Heart right ventricle (tissue), 16 donors: ENCODE measurements at places on chromosomes 3 and 15.

GRCh38 chr15:55742498-55742926 is 440 bp downstream of the PRTG start:
- peak; percentile 38 for DNase-seq

- no peak for DNase-seq
Measured at GRCh38 chr15:38868326-38869114, 303.9 kb upstream of the RASGRP1 start.

- no peak for DNase-seq
Measured at GRCh38 chr15:65408324-65409035, 14.3 kb downstream of the IGDCC4 start.

GRCh38 chr15:99954361-99955180 is 221.3 kb upstream of the LYSMD4 start:
- no peak for DNase-seq

DNA sequence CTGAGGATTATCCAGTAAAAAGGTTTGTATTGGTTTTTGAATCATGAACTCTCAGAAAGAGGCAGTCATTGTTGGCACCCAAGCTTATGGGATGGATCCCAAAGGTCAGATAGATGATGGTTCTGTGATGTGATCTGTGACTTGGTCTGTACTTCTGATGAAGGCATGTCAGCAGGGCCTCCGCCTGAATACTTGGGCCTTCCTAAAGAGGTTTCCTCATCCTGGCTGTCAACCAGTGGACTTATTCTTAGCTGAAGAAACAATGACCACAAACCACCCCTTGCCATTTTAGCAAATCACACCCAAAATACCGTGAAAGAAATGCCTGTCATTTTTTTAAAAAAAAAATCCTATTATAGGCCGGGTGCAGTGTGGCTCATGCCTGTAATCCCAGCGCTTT is 48.2 kb upstream of the SLC9A9 start:
- DNase-seq = no peak

- DNase-seq = no peak
Measured at GRCh38 chr3:104629038-104629437, 737.7 kb upstream of the ALCAM start.

- no peak for DNase-seq
Measured at GRCh38 chr15:48283396-48284145, 47.7 kb upstream of the DUT start.

DNA sequence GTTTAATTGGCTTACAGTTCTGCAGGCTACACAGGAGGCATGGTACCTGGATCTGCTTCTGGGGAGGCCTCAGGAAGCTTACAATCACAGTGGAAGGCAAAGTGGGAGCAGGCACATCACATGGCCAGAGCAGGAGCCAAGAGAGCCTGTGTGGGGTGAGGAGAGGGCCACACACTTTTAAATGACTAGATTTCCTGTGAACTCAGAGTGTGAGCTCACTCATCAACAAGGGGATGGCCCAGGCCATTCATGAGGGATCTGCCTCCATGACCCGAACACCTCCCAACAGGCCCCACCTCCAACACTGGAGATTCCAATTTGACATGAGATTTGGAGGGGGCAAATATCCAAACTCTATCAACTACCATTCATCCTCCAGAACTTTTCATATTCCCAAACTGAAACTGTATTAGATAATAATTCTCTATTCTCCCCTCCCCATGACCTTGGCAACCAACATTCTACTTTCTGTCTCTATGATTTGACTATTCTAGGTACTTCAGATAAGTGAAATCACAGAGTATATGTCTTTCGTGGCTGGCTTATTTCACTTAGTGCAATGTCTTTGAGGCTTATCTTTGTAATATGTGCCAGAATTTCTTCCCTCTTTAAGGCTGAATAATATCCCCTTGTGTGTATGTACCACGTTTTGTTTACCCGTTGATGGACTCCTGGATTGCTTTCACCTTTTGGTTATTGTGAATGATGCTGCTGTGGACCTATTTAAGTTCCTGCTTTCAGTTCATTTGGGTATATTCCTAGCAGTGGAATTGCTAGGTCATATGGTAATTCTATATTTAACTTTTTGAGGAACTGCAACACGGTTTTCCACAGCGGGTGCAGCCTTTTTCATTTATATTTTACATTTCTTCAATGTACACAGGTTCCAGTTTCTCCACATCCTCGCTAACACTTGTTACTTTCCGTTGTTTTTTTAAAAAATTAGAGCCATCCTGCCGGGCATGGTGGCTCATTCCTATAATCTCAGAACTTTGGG is 43.8 kb downstream of the TKT start:
- no peak for DNase-seq

- no peak for DNase-seq
Measured at GRCh38 chr15:78727561-78727960, 83.7 kb downstream of the ADAMTS7 start.

DNA sequence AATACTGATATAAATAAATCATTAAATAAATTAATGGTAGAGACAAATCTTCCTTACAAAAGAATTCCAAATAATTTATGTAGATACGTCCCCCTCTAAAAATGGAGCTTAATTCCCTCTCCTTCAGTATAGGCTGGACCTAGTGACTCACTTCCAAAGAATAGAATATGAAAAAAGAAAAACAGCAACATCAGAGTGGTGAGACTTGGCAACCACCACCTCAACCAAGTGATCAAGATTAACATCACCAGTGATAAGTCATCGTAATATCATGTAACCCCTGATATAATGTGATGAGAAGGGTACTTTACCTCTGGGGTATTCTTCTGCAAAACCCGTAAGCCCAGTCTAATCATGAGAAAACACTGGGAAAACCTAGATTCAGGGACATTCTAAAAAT is 13.4 kb downstream of the GOLGB1 start:
- DNase-seq = no peak

DNA sequence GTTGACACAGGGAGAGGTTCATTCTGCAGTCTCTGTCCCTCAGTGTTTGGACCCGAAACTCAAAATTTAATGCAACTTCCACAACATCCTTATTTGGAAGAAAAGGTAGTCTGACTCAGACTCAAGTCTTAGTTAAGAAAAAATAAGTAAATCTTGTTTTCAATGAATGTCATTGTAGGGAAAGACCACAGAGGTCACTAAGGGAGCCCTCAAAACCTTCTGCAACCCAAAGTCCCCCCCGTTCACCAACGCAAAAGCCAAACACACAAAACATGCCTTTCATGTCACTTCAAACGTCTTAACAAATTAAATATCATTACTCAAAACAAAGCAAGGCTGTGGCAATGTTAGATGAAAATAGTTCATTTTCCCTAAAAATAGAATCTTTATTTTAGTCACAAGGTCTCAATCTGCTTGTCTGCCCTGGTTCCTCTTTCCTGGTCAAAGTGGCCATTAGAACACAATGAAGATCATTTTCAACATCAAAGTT is 20.9 kb upstream of the SSUH2 start:
- DNase-seq = no peak

DNA sequence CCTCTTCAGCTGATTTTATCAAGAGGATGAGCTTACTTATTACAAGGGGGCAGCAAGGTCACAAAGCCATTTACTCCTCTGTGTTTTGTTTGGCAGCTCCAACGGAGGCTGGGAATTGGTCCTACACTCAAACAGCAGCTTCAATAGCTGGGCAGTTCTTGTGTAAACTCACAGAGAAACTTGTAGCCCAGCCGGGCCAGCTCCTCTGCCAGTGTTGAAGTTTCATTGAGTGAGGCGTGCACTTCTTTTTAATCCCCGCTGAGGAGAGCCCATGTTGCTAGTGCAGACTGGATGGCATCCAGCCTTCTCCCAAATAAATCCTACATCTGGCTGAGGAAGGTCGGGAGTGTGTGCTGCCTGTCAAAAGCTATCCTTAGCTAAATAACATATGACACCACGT is 59.5 kb downstream of the BFSP2 start:
- DNase-seq = no peak

DNA sequence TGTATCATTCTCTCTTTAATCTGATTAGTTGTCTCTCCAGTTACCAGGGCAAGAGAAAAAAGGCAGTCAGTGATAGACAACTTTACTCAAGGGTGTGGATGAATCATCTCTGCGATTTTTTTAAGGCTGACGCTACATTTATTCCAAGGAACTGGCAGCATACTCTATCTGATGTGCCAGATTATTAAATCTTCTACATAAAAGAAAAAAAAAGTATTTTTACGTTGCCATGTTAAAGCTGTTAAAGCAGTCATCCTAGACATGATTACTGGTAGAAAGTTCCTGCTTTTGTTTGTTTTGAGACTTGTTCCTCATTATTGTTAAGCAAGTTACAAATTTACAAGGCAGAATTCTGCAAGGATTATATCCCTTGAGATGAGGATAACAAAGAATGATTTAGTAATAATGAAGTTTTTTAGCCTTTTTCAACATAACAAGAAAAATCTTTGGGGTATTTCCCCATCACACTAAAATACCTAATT is 121.7 kb downstream of the CBLB start:
- no peak for DNase-seq

GRCh38 chr15:68231102-68231818 is 1.7 kb upstream of the CLN6 start:
- no peak for DNase-seq

DNA sequence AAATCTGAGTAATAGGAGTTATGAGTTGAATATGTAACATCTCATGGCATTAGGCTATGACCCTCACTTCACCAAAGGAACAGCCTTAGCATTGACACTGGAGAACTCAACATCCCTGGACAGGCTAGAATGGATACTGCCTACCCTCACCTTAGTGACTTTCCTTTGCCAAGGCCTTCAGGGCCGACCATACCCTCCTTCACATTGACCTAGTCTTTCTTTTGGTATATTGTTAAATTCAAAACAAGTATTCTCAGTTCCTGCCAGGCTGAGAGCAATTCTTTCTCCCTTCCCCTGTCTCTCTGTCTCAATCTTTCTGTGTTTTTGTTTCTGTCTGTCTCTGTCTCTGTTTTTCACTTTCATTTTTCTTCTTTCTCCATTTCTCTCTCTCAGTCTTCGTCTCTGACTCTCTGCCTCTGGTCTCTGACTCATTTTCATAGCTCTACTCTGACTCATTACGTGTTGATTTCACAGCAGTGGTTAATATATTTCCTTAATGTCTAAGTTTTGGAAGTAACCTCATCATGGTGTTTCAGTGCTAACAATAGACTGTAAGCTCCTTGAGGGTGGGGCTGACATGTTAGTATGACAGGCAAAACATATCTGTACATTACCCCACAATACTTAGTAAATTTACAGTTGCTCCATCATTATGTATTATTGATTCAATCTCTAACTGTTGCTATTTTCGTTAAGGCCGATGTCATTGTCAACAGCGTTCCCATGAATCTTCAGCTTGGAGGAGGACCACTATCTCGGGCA is 32.5 kb downstream of the PARP15 start:
- DNase-seq = no peak

DNA sequence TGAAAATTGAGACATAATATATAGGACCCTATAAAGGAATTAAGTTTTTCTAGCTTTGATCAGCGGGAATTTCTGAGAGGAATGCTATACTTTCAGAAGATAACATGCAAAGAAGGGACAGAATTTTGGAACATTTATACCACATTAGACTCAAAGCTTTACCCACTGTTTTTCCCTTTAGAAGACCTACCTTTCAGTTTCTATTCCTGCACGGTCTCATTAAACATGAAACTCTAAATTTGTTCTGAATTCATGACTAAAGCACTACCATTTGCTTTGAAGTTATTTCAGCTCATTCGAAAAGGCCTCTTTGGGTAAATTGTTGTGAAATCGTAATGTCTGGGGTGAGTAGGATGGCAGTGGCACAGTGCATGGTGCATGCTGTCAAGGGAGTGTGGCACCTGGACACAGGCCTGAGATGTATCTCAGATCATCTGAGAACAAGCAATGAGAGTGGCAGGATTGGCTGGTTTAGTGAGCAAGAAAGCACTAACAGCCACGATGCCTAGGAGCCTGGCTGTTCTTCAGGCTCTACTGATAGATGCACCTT is 42.5 kb downstream of the CHCHD4 start:
- DNase-seq = no peak
